Fibroblast of the conjunctiva (primary cell): ENCODE measurements at places on chromosomes 5 and 9.

DNA sequence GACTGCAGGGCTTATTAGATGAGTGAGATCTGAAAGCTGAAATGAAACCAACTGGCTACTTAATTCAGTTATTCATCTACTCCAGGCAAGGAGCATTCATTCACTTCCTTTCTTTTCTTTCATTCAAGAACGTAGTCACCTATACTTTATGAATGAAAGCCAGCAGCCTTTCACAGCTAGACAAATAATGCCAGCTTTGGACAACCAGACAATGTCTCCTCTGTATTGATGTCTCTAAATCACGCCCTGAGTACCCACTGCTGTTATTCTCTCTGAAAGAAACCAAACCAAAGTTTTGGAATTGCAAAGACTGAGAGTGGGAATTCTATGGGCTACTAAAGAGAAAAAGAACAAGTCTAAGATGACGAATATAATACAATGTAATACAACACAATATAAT is 121.2 kb upstream of the PTPN3 start:
- no peak for DNase-seq

GRCh38 chr5:103668281-103668680 is 105.7 kb upstream of the NUDT12 start:
- no peak for DNase-seq

- no peak for DNase-seq
These were observed 24.5 kb downstream of the CCDC125 start for GRCh38 chr5:69308046-69308553.

DNA sequence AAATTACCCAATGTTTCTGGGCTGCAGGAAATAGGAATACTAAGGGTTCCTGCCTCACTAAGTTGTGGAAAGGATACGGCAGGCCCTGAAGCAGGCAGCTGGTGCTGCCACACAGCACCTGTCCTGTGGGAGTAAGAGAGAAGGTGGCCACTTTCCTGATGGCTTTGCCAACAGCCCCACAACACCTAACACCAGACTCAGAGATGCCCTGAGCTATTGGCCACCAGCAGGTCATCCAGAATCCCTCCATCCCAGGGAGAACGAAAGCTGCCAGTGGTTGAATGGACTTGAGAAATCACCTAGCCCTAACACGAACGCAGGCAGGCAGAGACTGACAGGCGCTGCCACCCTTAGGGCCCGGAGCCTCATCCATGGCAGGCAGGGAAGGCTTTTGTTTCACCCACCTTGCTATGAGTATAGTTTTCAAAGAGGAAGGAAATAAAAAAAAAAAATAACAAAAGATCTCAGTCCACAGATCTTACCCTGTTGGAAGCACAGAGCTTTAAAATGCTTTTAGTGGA is 82.2 kb downstream of the DCP2 start:
- no peak for DNase-seq

DNA sequence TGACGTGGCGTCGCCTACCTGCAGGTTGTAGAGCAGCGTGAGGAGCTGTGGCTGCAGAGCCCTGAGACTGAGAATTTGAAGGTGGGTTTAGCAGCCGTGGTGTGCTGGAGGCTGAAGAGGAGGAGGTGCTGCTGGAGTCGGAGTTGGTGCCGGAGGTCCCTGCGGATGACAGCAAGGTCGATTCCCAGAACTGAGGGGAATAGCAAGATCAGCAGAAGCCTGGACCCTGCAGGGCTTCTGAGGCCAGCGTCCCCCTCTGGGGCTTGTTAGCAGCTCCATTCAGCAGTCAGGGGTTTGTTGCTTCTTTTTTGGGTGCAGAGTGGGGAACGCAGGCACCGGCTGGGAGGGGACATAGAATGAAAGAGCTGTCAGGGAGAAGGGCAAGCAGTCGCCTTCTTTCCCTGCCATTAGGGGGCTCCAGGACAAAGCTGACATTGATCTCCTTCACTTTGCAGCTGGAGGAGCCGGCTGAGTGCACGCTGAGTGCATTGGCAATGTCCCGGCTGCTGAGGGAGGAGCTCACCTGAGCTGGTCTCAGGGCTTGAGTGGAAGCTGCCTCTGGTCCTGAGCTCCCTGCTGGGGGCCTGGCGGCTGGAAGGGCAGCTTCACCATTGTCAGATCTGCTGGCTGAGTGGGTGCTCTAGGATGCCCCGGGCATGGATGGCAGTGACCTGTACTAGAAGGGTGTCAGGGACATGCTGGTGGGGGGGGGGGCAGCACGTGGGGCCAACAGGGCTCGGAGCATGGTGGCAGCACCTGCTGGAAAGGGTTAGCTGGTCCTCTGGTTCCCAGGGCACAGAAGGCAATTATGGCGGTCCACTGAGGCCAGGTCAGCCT is 20.8 kb downstream of the OBP2B start:
- DNase-seq = no peak

- DNase-seq = no peak
These were observed 11.2 kb downstream of the UBE2QL1 start for GRCh38 chr5:6459896-6460295.

- DNase-seq = no peak
These were observed 142.9 kb downstream of the LPAR1 start for GRCh38 chr9:110895147-110895905.

DNA sequence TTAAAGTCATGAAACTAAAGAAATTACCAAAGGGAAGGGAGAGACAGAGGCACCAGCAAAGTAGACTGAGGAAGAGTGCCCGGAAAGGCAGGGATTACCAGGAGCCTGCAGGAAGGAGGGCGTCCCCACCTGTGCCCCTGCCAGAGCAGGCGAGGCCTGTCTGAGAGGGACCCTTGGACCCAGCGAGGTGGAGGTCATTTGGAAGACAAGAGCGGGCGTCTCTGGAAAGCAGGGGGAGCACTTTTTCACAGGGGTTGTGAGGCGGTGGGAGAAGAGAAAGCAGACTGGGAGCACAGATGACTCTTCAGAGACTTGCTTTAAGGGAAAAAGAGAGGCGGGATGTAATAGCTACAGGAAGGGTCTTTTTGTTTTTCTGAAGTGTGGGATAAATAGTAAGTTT is 27.5 kb upstream of the SLC2A8 start:
- no peak for DNase-seq

GRCh38 chr9:86491468-86492266 is 137.5 kb upstream of the TUT7 start:
- no peak for DNase-seq

DNA sequence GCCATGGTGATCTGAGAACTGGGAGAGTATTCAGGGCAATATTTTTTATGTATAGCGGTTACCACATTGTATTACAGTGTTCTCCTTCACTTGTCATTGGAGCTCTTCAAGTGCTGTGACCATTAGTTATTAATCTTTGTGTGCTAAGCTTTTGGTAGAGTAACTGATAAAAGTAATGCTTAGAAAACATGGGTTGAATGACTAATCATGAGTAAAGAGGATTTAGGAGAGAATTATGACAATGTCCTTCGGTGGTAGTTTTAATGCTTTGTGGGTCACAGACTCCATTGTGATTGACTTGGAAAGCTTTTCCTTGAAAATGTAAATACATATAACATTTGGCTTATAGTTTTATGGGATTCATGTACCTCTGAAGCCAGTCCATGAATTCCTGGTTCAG is 21.4 kb downstream of the TGFBR1 start:
- no peak for DNase-seq

GRCh38 chr9:38185647-38186403 is 116.8 kb upstream of the SHB start:
- no peak for DNase-seq

DNA sequence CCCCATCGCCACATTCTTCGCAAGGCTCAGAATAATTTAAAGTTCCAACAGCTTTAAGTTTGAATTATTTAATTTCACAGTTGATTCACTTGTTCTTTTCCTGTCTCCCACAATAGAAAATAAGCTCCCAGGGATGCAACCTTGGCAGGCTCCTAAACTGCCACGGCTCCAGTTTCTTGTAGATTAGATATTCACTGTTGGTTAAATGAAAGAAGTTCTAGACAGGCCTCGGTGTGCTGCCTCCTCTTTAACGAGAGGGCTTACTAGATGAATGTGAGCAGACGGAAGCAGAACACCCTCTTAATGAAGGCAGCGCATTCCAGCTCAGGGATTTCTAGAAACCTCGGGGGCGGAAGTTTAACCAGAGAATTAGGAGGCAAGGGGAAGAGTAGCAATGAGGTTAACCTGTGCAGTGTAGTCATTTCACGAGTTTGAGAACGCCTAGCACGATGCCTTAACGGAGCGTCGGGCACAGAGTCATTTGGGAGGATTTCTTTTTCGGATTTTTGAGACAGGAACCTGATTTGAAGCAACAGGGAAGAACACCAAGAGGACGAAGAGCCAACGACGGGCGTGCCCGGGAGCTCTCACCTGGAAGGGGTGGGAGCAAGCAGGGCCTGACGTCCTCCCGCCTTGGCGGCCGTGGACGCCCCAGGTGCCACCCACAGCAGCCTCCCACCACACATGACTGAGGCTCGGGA is 637 bp upstream of the SMC5 start:
- DNase-seq = peak; percentile 10

DNA sequence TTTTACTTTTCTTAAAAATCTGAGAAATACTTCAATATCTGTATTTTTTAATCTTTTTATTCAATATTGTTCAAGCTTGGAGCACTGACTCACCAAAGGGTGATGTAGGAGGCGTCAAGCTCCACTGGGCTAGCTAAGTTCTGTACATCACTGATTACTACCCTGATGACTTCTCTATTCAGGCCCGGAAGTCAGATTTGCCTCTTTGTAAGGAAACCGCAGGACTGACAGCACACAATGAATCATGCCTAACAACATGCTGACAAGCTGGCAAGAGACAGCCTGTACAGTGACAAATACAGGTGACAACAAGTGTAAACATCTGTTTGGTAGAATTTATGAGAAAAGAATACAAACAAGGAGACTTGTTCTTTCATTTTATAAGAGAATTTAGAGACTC is 627.9 kb upstream of the RORB start:
- peak; percentile 12 for DNase-seq

DNA sequence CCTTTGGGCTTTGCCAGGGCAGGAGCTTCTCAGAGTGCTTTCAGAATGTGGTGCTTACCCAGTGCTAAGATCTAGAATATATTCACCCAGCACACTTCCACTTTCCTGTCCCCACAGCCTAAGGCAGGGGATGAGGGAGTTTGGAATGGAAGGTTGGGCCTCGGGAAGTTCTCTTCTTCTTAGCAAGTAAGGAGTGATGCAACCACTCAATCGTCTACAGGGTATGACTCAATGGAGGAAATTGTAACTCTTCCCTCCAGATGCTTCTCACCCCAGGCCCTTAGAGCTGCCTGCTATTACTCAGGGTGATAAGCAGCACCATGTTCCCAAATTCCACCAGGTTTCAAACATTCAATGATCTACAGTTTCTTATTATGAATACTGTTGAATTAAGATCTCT is 30.8 kb upstream of the AGGF1 start:
- DNase-seq = peak; percentile 9

- no peak for DNase-seq
These were observed 457.1 kb downstream of the DTWD2 start for GRCh38 chr5:118531276-118531675.

DNA sequence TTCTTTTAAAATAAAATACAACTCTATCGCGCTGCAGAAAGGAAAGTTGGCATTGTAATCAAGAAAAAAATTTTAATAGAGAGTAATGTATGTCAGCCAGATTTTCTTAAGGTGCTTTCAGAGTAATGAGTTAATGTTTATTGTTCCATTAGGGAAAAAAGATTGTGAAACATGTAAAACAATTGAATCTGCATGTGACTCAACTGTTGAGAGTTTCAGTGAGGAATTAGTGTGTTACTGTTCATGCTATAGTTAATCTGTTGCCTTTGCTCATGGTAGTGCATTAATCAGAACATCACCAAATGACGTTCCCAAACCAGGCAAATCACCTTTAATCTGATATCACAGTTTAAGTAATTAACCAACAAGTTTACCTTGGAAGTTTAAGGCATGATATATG is 600.5 kb downstream of the NR2F1-AS1 start:
- no peak for DNase-seq

- DNase-seq = no peak
These were observed 22.1 kb upstream of the ROR2 start for GRCh38 chr9:91972076-91972626.

GRCh38 chr9:95103871-95104580 is 213.5 kb downstream of the FANCC start:
- DNase-seq = no peak

DNA sequence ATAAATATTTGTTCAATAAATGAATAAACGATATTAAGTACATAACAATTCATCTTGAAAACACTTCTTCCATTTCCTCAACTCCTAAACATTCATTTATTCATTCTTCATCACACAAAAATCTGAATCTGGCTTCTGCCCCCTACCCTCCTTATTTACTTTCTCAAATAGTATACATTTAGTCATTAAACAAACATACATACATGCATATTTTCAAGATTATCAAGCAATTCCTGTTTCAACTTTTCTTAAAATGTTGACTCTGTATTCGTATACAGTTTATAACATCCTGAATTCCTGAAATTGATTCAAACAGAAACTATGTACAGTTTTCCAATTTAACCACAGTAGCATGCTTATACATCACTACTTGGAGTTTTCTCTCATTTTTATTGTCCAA is 129.0 kb downstream of the MUSK start:
- DNase-seq = no peak

DNA sequence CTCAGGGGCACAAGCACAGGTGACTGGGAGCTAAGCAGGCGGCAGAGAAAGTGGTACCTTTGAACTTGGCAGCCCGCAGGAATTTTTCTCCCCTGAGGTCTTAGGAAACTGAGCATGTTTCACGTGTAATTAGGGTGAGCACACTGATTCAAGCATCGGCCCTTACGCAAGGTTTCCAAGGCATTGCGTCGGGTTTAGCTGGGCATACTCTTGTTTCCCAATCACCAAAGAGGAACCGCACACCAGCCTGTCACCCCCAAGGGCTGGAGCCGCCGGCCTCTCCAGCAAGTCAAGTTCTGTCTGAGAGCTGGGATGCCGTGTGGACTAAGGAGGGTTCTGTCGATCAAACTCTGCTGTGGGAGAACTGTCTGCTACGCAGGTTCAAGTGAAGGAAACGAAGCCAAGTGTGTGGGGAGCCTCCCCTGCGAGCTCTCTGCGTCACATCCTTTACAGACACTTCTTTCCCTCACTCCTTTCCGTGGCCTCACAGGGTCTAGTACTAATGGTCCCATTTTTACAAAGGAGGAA is 53.0 kb downstream of the ERGIC1 start:
- DNase-seq = peak; percentile 79

- no peak for DNase-seq
These were observed 16.8 kb upstream of the DAB2IP start for GRCh38 chr9:121634329-121635261.

GRCh38 chr9:137705906-137706305 is 87.1 kb downstream of the EHMT1 start:
- no peak for DNase-seq

GRCh38 chr9:130271473-130271872 is 5.9 kb downstream of the HMCN2 start:
- no peak for DNase-seq

- DNase-seq = peak; percentile 79
These were observed 19.9 kb upstream of the ZSWIM6 start for GRCh38 chr5:61311836-61312808.

DNA sequence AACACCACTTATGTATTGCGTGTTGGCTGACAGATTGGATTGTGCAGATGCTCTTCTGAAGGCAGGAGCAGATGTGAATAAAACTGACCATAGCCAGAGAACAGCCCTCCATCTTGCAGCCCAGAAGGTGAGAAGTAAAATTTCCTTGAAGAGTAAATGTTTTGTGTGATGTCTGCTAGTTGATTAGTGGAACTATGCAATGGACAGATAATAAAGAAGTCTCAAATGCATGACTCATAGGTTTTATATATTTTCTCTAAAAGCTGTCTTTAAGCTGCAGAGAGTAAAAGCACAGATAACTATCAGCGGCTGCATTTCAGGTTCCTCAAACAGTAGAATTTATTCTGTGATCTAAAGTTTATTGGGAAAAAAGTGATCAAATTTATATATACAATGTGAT is 27.4 kb downstream of the INVS start:
- DNase-seq = no peak

GRCh38 chr5:15704397-15704947 is 204.5 kb downstream of the FBXL7 start:
- no peak for DNase-seq
